Eye (tissue), 1 donor: ENCODE measurements at places on chromosomes 5 and 9.

DNA sequence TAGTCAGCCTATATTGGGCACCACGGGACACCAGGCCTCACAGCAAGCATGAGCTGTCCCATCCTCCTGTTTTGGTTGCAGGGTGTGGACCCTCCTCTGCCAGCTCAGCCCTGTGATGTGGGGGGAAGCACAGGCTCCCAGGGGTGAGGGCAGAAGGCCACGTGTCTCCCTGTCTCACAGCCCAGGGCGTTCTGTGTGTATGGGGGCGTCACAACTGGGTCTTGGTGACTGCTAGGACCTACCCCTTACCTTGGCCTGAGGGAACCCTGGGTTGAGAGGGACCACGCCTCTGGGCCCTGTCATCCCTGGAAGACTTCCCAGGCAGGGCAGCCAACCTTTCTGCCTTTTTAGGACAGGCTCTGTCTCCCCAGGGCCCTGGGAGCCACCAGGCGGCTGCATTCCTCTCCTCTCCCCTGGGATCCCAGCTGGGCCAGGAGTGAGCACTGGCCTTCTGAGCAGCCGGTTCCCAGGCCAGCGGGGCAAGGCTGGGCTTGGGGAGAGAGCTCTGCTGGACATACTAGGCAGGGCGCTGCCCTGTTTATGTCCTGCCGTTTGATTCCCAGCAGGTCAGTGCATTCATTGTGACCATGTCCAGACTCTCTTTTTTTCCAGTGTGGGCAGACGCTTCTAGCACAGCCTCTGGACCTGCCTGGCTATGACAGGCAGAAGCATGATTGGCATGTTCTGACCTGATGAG is 97.4 kb downstream of the DAB2IP start:
- DNase-seq: no peak

- DNase-seq: no peak
These were observed 96.3 kb downstream of the CD180 start for GRCh38 chr5:67100301-67100700.

DNA sequence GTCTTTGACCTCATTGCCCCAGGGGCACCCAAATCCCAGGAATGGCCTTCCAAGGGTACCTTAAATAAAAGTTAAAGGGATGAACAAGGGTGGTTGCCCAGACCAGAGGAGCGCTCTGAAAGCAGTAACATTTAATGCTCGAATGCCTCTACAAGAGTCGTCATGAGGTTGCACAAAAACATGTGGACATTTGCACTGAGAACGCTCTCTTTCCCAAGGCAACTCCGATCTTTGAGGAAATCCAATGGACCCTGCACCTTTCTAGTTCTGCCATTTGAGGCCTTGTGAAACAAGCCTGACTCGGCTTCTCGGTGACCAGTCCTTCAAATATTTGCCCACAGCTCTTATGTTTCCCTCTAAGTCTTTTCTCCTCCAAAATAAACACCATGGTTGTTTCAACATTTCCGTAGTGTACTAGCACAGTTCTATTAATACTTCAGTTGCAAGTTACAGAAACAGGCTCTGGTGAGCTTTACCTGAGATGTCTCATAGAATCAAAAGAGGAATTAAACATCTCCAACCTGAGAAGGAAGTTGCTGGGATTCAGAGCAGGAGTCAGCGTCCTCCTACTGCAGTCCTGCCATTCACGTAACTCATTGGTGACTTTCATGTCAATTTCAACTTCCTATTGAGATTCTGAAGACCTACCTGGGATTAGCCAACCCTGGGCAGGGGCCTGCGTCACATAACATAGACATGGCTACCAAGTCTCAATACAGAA is 168.8 kb upstream of the RAI14 start:
- no peak for DNase-seq

DNA sequence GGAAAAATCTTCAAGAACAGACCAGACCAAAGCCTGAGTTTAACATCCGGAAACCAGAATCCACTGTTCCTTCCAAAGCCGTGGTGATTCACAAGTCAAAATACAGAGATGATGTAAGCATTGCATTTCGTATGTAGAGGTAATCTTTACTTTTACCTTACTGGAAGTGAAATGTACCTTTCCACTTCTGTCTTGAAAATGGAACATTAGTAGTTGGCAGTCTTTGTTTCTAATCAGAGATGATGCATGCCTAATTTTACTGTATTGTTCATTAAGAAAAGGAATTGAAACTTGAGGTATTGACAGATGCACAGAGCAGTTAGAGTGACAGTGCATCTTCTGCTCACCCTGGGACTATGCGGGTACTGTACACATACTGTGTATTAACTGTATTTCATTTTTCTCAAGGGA is 34.6 kb downstream of the HABP4 start:
- no peak for DNase-seq

- DNase-seq: no peak
These were observed 464.7 kb downstream of the DMRT2 start for GRCh38 chr9:1514776-1515363.

GRCh38 chr9:31272456-31273295 is 1111.8 kb upstream of the ACO1 start:
- DNase-seq: no peak

- no peak for DNase-seq
These were observed 51.5 kb downstream of the SV2C start for GRCh38 chr5:76134646-76135045.

DNA sequence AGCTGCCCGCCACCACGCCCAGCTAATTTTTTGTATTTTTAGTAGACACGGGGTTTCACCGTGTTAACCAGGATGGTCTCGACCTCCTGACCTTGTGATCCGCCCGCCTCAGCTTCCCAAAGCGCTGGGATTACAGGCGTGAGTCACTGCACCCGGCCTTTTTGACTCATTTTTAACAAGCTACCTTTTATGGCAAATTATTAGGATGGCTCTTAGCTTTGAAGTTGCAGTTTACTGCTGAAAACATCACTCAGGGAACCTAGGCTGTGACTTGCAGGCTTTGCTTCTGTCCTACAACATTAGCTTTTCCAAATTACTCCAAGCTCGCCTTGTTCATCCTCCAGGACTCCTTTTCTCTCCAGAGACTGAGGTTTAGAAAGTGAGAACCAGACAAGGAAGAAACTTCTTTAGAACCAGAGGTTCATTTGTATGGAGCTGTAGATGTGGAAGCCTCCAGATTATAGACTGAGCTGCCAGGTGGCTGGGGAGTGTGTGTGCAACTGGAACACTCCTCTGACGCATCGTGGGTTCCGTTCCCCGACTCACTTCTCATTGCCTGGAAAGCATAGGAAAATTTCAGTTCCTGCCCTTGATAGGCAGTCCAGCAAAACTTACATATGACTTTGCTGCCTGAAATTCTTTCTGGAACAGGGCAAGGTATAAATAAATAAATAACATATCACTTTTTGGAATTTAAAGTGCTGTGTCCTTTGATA is 23.8 kb upstream of the SPTAN1 start:
- DNase-seq: no peak

- no peak for DNase-seq
These were observed 24.2 kb downstream of the TNFAIP8 start for GRCh38 chr5:119379942-119380547.

DNA sequence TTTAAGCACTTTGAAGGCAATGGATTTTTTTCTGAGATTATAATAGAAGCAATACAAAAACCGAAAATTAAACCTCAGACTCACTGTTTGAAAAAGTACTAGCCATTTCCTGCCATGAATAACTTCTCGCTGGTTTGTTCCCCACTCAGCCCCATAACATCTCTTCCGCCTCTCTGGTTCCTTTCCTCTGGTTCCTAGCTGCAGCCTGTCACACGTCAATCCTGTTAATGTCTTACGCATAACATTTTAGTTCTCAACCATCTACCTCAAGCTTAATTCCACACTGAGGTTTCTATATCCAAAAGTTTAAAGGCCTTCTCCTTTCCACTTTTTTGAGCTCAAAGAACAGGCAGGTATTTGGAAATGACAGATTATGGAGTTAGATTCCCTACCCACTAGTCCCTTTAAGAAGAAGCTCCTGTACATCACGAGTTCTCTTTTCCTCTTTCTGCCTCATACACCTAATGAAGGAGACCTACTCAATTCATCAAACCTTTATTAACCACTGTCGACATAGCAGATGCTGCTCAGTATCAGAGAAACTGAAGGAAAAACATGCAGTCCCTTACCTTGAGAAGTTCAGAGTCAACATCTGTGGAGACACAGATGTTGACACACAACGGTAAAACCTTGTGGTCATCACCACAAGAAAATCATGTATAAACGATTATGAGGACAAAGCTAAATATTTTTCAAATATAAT is 243.0 kb upstream of the PTGER4 start:
- no peak for DNase-seq

DNA sequence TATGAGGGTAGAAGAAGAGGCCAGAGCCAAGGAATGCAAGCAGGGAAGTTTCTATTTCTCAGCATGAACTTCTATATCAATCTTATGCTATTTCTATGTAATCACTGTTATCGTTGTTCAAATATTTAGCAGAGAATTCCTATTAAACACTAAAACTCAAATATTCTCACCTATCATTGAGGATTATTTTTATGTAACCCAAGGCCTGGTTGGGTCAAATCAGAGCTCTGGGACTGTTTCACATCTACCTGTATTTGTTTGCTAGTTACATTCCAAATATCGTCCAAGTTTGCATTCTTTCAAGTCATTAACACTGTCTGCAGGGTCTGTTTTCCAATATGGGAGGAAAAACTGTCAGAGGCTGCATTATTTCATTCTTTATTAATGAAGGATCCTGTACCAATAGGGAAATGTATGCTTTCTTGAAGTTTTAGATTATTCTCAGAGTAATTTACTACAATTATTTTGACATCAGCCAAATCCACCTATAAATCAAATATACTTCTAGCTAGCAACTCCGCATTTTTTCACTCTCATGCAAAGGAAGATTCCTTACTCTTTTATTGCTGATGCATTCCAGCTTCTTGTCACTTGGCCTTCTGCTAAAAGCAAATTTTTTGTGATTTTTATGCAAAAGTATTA is 52.2 kb downstream of the LURAP1L start:
- no peak for DNase-seq

DNA sequence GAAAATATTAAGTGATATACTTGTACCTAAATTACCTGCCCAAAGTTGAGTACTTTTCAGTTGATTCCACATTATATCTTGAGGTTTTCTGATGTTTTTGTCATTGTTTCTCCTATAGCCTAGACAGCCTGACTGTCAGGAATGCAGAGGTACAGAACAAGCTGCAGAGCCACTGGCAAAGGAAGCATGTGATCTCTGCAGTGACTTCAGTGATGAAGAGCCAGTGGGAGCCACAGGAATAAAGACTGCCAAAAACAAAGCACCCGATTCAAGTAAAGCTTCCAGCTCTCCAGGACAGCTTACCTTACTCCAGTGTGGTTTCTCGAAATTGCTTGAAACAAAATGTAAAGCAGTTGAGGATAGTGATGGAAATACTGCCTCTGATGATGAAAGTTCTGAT is 96.3 kb downstream of the ERCC6L2 start:
- no peak for DNase-seq

- DNase-seq: no peak
These were observed 58.2 kb downstream of the RGS3 start for GRCh38 chr9:113521693-113522255.

DNA sequence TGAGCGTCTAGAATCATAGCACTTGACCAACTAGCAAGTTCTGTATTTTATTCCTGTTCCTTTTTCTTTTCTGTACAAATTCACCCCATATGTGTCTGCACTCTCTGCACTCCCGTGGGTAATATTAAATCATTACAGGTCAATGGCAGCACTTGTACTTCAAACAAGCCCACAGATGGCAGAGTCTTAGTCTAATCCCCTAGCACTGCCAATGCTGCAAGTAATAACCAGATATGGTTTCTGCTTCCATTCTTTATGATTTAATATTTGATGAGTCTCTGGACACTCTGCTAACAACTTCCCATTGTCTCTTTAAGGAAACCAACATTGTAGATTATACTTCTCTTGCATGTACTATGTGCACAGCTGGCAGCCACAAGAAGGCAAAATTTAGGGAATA is 343.8 kb upstream of the CHD1 start:
- DNase-seq: peak; percentile 50

DNA sequence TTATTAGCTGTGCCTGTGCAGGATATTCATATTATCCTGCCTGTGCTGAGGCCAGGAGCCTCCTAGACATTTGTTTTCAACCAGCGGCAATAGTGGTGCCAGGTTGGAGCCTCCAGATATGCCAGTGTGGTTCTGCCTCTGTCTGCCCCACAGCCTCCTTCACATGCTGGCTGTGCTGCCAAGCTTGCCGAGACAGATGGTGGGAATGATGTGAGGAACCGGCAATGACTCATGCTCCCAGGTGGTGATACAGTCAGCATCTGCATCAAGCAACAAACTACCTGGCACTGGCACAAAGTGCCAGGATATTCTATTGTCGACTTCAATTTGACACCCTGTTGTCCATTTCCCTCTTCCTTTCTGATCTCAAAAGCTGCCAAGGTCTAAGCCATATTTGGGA is 285.7 kb downstream of the CHSY3 start:
- no peak for DNase-seq

- no peak for DNase-seq
These were observed 99.2 kb downstream of the SH3TC2 start for GRCh38 chr5:148963664-148964063.

DNA sequence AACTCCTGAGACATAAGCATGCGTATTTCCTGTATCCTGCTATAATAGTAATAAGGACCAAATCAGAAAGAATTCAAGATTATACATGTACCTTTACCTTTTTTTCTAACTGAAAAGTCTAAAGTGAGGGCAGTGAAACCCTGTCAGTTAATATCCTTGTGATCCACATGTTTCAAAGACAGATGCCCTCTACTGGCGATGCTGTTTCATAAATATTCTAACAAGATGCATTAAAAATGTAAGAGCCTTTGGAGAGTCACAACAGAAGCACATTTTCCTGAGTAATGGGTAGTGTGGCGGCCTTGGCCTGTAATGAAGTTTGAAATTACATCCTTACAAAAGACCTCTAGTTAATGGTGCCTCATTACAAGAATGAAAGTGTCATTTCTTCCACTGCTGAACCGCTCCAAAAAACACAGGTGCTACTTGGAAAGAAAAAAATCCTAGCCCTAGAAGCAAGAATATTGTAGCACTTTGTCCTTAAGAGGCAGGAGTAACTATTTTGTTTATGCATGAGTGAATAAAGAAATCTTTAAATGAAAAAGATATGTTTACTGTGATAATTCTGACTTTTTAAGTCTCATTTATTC is 232.6 kb downstream of the EPB41L4A start:
- peak; percentile 73 for DNase-seq

- DNase-seq: no peak
These were observed 630.4 kb downstream of the PSAT1 start for GRCh38 chr9:78927099-78927940.

GRCh38 chr5:16992444-16992843 is 56.4 kb upstream of the MYO10 start:
- DNase-seq: no peak
